ENCODE measurements at places on chromosomes 1 and 21.

GRCh38 chr1:72635719-72636118, 353.4 kb upstream of the NEGR1 start:
- no peak for DNase-seq

DNA sequence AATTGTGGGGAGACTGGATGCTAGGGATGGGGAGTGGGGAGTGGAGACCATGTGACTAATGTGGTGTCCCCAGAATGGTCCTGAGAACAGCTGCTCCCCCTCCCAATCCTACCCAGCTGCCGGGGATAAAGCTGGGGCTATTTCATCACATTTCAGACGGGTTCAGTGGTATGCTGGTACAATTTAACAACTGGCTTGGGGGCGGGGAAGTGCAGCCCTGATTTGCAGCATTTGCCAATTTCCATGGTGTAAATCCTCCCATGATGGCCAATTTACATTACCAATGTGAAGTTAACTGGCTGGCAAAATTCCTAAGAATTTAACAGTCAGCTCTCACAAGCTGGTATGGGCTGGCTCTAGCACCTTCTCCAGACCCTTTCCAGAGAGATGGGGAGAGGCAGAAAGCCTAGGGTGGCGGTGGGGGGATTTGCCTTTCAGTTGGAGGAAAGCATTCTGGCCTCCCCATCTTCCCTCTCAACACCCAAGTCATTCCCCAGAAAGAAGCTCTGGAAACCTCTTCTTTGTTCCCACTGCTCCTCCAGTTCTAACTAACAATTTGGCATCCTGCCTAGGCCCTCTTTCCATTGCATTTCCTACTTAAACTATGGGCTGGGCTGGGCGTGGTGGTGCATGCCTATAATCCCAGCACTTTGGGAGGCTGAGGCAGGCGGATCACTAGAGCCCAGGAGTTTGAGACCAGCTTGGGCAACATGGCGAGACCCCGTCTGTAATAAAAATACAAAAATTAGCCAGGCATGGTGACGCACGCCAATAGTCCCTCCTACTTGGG, 11.3 kb upstream of the ADGRB2 start:
- DNase-seq, result no peak

- no peak for DNase-seq
Measured at GRCh38 chr21:42436914-42437313, 33.2 kb downstream of the UBASH3A start.

DNA sequence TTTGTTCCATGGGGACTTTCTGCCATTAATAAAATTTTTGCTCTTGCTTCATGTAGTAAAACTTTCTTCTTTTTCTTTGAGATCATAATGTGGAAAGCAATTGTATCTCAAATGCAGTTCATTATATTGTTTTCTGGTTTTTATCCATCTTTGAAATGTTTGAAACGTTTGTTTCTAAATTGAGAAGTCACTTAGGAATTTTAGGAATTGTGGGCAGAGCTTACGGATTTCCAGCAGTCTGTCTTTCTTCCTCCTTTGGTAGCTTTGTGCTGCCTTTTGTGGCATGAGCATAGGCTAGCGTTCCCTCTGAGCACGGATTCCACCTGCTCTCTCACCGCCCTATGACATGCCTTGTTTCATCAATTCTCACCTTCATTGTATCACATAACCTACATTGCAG, 2.9 kb upstream of the ST6GALNAC5 start:
- no peak for DNase-seq

GRCh38 chr1:230793463-230793745, 46.2 kb downstream of the CAPN9 start:
- DNase-seq, result no peak

DNA sequence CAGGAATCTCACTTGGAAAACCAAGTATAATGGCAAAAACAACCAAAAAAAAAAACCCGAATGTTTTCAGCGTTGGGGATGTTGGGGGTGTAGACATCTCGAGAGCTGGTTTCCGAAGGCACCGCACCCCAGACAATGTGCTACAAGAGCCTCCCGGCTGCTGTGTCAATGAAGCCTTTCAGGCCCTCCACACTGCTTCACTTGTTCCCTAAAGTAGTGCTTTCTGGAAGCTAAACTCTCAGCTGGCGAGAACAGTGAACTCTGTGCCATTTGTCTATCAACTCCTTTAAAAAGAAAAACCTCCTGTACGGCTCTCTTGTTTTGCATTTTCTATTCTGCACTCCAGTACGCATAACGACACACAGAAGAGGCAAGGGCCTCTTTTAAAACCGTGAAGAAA, 32.5 kb downstream of the PLEKHO1 start:
- no peak for DNase-seq

DNA sequence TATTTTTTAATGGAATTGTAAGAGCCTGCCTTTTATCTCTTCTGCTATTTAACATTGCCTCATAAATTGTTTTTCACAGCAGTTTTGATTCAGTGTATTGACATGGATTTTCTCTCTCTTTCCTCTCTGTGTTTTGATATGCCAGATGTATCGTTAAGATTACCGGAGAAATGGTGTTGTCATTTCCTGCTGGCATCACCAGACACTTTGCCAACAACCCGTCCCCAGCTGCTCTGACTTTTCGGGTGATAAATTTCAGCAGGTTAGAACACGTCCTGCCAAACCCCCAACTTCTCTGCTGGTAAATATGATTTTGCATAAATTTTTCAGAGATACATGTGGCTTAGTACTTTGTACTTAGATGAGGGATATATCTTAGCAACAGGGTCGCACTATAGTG, 23.1 kb upstream of the DYNLT5 start:
- no peak for DNase-seq

DNA sequence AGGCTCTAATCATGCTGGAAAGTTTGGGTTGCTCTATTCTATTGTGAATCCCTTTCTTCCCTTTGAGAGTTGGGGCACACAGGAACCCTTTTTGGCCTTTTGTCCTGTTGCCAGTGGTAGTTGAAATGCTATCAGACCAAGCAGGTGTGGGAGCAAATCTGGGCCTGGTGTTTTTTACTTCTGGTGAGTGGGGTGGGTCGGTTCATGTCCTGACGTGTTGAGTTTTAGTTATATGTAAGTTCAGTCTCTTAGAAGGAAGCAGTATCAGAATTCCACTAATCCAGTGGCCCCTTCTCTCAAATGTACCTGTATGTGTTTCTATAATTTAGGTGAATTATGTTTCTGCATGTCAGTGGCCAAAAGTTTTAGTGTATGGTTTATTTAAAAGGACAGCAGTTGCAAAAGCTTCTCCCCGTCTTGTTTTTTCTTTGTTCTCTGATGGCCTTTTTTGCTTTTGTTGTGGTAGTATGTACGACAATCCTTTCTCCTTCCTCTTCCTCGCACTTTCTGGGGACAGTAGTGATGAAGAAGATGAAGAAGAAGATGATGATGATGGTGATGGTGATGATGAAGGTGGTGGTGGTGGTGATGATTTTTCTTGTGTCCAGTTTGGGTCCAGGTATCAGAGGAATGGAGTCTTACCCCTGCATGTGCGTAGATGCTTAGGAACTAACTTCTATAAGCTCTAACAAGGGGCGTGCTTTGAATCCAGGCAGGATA, 74.2 kb downstream of the UBE4B start:
- no peak for DNase-seq

DNA sequence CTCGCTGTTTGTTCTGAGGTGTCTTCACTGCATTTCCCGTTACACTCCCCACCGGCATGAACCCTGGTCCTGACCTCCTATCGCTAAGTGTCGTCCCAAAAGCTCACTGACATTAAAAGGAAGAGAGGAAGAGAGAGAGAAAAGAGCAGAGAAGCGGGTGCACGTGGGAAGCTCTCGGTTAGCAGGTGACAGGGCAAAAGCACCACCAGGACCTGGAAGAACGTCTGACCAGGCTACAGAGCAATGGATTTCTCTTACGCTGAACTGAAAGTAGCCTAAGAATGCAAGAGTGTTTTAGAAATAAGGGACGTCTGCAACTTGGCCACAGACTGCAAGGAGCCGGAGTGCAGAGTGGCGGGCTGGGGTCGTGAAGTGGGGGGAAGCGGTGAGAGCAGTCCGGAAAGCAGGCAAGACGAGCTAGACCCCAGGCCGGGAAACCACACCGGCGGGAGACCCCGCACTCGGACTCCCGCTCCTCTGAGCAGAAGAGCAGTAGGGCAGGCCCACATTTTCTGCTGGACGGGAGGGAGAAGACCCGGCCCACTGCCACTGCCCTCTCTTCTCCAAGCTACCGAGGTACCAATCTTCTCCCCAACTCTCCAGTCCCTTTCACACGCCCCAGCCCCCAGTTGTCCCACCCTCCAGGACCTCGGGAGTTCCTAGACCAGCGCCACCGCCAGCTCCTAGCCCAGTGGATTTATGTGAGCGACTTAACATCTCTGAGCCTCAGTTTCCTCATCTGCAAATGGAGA, 8.3 kb upstream of the MPZL1 start:
- DNase-seq, result no peak

GRCh38 chr1:106998431-106999002, 58.0 kb upstream of the PRMT6 start:
- DNase-seq, result no peak

- DNase-seq, result no peak
Measured at GRCh38 chr1:229452956-229453801, 19.3 kb upstream of the ACTA1 start.

DNA sequence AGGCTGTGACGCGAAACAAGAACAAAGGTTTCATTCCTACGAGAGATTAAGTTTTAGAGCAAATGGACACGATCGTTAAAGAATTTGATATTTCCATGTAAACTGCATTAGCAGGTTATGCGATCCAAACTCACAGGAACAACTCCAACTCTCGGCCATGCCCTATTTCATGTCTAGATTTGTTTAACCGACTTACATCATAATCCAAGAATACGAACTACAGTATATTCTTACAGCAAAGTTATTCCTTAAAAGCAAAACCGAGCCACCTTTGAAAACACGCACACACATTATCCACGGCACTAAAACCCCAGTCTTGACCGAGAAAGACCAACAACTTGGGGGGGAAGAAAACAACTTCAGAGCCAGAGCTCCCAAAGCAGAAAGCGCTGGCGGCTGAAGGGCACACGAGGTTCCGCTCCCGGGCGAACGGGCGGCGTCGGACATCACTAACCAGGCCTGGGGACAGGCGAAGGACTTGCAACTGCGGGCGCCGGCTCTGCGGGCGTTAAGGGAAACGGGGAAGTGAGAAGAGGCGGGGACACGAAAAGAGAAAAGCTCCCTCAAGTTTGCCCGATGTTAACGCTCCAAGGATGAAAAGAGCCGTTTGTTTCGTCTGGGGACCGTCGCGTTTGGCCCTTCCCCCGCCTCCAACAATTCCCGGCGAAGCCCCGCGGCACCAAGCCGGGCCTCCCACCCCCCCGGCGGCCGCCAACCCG, 690 bp downstream of the B3GALNT2 start:
- no peak for DNase-seq

GRCh38 chr21:24220446-24220845, 1386.8 kb downstream of the MRPL39 start:
- DNase-seq, result no peak

DNA sequence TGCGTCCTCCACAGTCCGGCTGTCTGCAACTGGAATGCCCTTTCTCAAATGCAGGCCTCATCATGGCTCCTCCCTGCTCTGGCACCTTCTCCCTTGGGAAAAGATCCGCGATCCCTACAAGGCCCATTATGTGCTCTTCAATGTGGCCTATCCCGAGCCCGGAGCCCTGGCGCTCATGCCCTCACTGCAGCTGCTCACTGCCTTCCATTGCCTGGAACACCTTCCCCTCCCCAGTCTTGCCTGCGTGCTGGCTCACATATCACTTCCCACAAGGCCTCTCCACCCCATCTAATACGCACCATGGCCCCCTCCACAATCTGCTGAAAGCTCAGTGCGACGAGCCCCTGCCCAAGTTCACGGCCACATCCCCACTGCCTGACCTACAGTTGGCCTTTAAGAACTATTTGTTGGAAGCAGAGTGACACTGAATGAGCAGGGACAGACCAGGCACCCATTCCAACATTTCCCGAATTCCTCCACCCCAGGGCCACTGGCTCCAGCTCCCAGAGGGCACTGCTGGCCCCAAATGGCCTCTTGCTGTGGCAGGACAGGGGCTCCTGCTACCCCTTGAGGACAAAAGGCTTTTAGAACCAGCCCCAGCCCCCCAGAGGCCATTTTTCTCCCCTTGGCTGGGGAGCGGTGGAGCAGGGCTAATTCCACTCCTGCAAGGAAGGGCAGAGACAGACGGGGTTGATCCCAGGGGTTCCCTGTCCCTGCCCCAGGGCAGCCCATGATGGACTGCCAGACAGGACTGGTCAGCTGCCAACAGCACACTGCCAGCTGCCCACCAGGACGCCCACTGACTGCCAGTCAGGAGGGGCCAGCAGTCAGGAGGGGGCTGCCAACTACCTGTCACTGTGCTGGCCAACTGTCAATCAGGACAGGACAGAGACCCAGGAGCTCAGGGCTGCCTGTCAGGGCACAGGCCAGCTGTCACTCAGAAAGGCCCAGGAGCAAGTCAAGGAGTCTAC, 64.8 kb downstream of the DHRS3 start:
- no peak for DNase-seq

GRCh38 chr1:65330822-65331221, 21.5 kb downstream of the DNAJC6 start:
- DNase-seq, result no peak
